ENCODE measurements at places on chromosomes 12 and 14.

DNA sequence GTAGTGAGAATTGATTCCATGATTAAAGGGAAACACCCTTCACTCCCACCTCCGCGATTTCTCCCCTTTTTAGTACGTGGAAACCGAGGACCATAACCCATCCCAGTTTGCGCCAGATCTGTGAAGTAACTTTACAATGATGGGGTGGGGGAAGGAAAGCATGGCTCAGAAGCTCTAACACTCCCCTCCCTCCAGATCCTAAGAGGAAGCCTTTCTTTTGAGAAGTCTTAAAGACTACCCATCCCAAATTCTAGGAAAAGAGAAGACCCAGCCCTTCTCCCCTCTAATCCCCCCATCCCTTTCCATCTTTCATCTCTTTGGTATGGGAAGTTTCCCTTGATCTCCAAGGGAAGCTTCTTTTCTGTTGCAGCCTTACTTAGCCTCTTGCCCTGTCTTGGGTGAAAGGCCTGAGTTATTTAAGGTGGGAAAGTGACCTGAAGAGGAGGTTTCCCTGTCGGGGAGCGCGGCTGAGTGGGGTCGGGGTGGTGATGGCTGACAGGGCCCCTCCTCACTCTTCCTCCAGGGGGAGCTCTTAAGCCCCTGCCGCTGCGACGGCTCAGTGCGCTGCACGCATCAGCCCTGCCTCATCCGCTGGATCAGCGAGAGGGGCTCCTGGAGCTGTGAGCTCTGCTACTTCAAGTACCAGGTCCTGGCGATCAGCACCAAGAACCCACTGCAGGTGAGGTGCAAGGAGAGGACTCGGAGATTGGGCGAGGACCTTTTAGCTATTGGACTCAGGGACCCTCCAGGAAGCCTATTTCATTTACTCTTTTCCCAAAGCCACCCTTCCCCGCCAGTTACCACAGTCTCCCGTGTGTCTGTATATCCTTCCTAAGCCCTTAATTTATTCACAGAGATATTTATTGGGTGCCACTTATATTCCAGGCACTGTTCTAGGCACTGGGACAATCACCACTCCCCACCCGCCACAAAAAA lies 1.8 kb downstream of the MARCHF9 start:
- DNase-seq: no peak

GRCh38 chr12:43407816-43408645 lies 144.0 kb downstream of the ADAMTS20 start:
- no peak for DNase-seq

GRCh38 chr12:53481939-53482586 lies 17.2 kb downstream of the MAP3K12 start:
- DNase-seq: no peak

DNA sequence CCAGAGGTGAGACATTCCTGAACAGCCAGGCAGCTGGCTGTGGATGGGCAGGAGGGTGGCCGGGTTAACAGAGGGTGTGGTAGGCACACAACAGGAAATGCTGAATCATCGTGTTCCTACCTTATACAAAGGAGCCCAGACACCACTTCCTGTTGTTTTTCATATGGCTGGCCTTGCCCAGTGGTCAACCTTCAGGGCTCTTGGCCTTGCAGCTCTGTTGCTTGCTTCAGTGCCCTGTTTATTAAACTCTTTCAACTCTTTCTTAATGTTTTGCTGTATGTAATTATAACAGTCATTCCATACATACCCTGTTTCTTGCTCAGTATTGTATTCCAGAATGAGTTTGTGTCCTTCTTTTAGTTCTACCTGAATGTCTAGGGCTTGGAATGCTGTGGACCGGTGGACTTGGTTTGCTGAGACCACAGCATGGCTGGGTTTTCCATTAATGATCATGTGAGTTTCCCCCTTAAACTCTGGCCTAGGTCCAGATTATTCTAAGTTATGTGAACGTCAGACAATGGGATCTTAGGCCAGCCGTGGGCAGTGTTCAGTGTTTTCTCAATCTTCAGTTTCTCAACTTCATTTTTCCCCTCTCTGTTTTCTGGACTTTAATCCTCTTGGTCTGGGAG lies 11.9 kb downstream of the CFAP54 start:
- no peak for DNase-seq

DNA sequence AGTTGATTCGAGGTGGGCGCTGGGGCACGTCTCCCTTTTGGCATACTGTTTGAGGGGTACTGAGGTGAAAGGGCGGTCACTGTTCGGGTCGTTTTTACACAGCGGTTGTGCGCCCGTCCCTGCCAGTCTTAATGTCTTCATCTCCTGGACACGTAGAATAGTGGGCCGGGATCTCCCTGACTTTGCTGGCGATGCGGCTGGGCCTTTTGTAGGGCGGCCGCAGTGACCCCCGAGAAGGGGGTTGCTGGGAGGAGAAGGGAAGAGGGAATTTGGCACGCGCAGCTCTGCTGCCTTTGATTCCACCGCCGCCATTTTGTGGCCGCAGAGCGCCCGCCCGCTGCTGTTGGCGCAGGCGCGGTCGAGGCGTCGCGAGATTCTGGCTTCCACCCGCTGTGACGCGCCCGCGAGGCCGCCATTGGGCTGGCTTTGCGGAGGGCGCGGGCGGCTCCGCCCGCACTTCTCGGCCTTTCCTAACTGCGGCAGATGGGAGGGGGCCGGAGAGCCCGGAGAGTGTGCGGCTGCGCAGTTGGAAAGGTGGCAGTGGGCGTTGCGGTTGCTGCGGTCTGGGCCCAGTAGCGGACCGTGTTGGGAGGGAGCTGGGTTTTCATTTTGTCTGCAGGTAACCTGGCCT lies 542 bp downstream of the SRSF5 start:
- DNase-seq: peak; percentile 94

GRCh38 chr12:40313928-40314327 lies 89.1 kb downstream of the LRRK2 start:
- DNase-seq: no peak

GRCh38 chr12:15218794-15219193 lies 2.4 kb downstream of the RERG start:
- DNase-seq: no peak

GRCh38 chr12:90268574-90268973 lies 559.9 kb upstream of the ATP2B1 start:
- DNase-seq: no peak

GRCh38 chr12:92224685-92225331 lies 79.2 kb upstream of the BTG1 start:
- DNase-seq: no peak

DNA sequence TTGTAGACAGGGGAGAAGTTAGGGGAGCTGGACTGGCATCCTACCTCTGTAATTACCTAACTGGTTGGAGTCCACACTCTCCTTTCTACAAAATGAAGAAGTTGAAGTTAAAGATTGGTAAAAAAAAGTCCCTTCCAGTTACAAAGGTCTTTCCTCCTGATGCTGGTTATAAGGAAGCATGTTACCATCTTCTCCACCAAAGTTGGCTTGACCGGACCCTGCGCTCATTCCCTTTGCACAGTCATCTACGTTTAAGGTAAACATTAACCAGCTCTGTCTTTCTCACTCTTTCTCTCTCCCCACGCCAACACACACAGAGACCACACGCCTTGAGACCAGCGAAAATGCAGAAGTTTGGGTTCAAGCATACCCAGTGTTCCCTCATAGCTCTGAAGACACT lies 11.9 kb downstream of the FBLN5 start:
- DNase-seq: no peak

- DNase-seq: no peak
These were observed 16.7 kb upstream of the FAIM2 start for GRCh38 chr12:49920241-49920914.

DNA sequence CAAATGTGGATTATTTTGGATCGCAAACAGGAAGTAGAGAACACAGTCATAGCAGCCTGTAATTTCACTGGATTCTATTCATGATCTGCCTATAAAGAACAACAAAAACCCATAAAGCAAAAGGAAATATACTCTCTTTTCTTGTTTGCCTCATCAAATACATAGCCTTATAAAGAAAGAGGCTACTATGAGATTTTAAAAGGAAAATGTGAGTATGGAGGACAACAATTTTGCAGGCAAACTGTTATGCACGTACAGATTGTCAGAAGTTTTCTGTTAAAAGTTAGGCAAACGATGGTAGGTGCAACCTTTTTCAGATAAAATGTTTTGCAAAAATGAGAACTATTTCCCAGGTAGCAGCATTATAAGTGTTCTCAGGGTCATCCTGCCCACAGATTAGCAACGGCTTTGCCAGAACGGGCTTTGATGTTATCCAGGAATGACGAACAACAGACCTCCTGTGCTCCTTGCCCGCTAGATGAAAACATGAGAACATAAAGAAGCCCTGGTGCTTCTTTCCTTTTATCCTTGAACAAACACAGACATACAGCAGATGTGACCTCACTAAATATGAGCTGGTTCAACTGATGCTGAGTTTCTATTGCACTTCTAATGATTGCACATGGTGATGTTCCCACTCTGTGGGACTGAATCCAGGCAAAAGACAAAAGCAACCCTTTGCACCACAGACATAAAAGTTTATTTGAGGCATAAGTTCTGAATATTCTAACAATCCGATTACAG lies 88.1 kb downstream of the ITPR2 start:
- no peak for DNase-seq

DNA sequence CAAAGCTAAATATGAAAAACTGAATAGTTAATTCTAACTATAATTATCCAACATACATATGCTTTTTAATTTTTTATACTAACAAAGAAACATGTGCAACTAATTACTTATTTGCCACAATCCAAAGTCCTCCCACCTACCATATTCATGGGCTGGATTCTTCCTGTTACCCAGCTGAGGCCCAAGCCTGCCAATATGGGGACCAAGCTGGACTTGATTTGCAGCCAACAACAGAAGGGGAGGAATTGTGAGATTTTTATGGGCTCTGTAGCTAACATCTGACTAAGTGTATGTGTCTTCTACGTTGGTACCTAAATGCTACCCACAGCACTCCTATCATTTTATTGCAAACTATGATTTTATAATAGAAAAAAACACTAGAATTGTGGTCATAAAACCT lies 13.1 kb upstream of the ANKS1B start:
- no peak for DNase-seq

DNA sequence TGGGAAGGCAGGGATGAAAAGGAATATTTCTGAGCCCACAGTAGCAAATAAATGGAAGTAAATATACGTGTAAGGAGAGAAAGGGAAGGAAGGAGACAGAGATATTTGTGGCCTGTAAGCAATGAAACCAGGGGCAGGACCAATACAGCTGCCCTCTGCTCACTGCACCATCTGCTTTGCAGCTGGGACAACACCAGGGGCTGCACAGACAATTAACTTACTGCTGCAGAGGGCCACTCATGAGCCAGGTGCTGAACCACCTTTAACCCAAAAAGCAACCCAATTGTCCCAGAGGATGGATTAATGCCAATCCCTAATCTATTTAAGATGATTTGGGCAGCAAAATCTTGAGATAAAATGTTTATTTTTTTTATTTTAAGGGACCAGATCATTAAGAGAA lies 30.6 kb upstream of the TMX1 start:
- DNase-seq: no peak

GRCh38 chr14:53900499-53900898 lies 56.1 kb downstream of the BMP4 start:
- no peak for DNase-seq

- no peak for DNase-seq
These were observed 53.7 kb upstream of the PLEKHA5 start for GRCh38 chr12:19075711-19076340.

GRCh38 chr12:12273291-12273957 lies 6.6 kb upstream of the LRP6 start:
- no peak for DNase-seq

DNA sequence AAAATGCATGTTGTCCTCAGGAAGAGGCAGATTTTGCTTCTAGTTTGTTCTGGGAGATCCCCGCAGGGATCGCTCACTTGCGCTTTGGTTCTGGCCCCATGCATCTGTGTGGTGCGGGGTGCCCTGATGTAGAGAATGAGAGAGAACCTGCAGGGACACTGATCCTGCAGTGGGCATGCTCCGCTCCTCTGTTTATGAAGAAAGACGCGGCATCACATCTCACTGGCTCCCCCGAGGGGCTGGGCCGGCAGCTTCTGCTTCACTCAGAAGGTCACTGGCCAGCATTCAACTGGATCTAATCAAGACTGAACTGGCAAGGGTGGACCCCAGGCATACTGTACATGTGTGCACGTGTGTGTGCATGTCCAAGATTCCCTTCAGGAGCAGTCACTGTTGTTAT lies 164.2 kb downstream of the CALM1 start:
- DNase-seq: no peak

DNA sequence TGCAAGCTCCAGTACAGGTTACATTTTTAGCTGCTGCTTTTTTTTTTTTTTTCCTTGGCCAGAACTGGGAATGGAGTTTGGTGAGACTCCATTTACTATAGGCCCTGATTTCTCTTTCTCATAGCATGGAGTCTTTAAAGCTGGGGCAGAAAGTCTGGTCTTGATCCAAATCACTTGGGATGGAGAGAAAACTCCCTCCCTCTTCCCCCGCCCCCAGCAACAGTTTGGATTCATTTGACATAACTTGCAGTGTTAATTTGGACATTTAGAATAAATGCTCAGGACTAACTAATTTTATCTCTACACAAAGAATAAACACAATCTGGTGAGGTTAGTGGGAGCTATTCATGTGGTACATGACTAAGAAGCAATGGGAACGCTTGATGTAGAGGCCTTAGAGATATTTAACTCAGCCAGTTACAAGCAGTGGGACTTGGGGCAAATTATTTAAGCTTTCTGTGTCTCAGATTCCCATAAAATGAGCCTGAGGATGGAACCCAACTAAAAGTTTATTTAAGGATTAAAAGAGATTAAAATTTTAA lies 107.3 kb upstream of the ARHGAP5 start:
- no peak for DNase-seq

DNA sequence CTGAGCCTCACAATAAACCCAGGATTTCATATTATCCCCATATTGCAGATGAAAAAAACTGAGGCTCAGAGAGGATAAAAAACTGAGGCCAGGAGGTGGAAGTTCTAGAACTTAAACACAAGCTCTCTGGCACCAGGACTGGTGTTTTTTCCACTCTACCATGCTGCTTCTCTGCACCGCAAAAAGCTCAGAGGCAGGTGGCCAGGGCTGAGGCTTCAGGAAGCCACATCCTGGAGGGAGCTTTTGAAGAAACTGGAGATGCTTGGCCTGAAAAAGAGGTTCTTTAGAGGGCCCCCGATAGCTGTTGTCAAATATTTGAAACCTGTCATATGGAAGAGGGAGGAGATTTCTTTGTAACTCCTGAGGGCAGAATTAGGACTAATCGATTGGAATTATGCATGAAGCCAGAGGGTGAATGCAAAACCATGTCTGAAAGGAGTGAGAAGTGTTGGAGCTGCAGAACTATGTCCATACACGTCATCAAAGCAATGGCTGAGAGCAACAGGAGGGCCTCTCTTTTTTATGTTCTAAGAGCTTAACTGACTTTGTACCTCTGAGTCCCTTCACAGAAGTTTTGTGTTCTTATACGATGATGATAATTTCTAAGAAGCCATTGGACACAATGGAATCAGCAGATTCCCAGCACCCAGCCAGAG lies 448.6 kb downstream of the FUT8 start:
- DNase-seq: no peak

DNA sequence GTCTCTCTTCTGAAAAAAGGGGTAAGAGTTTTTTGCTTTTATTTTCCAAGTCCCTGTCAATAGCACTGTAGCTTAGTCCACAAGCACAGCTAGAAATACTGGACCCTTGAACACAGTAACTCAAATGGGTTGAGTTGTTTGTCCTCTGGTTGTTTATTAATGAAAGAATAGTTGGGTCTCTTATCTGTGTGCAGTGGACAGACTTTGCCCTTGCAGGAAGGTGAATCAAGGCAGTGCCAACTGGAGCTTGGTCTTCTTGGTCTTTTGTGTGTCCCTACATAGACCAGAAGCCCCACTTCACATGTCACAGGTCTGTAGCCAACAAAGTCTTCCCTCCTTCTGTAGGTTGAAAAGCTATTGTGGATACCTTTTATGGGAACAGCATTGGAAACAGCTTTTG lies 322.0 kb downstream of the AACS start:
- no peak for DNase-seq

- DNase-seq: no peak
These were observed 908 bp upstream of the CDKL1 start for GRCh38 chr14:50397390-50398188.
